Posterior vena cava (tissue), 2 donors: ENCODE measurements at places on chromosomes 5 and 9.

DNA sequence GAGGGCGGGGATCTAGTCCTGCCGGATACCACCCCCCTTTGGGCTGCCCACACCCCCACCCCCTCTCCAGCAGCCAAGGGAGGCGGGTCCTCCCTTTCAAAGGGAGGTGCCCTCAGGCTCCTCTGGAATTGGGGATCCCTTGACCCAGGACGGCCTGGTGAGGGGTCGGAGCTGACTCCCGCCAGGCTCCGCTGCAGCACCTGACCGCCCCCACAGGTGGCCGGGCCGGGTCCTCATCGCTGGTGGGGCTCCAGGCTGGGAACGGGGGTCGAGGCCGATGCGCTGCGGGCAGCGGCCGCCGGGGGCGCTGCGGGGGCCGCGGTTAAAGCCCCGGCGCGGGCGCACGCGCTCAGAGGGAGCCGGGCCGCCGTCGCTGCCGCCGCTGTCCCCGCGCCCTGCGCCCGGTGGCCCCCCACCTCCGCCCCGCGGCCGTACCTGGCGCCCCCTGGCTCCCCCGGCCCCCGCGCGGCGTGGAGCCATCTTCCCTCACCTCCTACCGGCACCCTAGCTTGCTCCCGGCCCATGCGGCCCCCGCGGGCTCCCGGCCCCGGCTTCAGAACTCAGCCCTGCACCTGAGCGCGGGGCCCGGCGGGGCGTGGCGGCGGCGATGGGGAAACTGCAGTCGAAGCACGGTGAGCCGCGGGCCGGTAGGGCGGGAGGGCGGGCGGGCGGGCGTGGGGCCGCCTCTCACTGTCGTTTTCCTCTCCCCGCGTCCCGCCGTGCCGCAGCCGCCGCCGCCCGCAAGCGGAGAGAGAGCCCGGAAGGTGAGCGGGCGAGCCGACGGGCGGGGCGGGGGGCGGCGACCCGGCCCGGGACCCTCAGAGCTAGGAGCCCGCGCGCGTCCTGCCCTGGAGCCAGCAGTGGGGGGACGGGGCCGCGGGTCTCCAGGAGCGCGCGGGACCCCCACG is at the start of gene NKD2:
TSS of gene NKD2 (plus strand) at position 352 of the 908 bp plus-strand sequence. CDS start at position 608, 256 bp downstream.
- peak; percentile 76 for DNase-seq

DNA sequence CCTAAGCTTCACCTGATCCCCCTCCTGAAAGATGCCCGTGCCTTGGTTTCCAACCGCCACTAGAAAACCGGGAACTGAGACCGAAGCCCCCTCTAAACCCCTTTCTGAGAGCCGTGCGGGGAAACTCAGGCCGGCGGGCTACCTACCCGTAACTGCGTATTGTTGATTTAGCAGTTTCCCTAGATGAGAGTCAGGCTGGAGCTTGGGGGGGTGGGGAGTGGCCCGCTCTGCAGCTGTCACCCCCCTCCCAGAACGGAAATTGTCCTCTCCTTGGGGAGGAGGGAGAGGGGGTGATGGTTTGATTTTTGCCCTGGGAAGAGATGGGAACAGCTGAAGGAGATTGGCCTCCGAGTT is 2.5 kb downstream of the CXXC5 start:
- no peak for DNase-seq

DNA sequence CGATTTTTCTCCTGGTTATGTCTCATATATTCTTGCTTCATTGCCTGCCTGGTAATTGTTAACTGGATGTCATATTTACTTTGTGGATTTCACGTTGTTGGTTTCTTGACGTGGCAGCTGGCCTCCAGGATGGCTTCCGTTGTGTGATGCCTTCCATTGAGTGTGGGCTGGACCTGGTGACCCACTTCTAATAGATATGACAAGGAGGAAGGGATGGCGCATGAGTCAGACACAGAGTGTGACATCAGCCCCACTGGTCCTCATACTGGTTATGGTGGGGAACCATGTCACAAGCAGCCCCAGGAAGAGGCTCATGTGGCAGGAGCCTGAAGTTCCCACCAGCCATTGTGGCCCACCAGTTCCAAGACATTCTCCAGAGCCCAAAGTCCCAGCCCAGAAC is 6.4 kb upstream of the PAEP start:
- peak; percentile 20 for DNase-seq

DNA sequence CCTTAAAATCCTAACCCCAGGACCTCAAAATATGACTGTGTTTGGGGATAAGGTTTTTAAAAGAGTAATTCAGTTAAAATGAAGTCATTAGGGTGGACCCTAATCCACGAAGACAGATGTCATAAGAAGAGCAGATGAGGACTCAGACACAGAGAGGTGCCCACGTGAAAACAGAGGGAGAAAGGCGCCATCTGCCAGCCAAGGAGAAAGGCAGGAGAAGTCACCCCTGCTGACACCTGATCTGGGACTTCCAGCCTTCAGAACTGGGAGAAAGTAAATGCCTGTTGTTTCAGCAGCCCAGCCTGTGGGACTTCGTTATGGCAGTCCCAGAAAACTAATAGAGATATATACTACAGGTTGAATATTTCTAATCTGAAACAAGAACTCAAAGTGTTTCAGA is 67.4 kb downstream of the ROR2 start:
- DNase-seq = no peak

DNA sequence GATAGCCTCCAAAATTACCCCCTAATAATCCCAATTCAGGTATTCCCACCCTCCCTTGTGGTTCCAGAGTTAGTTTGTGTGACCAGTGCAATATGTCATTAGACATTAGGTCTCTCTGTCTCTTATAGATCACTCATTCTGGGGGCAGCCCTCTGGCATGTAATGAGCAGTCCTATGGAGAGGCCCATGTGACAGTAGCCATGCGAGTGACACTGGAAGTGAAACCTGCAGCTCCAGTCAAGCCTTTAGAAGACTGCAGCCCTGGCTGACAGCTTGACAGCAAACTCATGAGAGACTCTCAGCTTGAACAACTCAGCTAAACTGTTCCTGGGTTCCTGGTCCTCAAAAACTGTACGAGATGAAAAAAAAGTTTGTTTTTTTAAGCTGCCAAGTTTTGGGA is 54.0 kb upstream of the HSPB3 start:
- no peak for DNase-seq

- DNase-seq = no peak
Observed at GRCh38 chr5:174337276-174338184, 292.0 kb downstream of the NSG2 start.

- no peak for DNase-seq
Observed at GRCh38 chr9:136881691-136882108, 4.6 kb upstream of the TRAF2 start.

DNA sequence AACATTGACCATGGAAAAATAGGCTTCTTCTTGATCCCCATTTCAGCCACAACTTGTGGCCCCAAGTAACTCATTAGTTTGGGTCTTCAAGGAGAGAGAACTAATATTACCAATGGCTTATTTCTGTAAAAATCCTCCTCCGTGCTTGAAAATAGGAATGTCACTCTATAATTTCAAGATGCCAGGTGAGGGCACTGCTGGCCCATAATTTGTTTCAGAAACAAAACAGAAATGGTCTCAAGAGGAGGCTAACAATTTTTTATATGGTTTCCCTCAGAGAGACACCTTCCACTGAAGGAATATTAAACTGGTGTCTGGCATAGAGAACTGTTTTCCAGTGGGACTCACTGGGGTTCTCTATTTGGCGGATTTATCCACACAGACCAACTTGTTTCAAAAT is 437.0 kb upstream of the TRPC7 start:
- DNase-seq = no peak

DNA sequence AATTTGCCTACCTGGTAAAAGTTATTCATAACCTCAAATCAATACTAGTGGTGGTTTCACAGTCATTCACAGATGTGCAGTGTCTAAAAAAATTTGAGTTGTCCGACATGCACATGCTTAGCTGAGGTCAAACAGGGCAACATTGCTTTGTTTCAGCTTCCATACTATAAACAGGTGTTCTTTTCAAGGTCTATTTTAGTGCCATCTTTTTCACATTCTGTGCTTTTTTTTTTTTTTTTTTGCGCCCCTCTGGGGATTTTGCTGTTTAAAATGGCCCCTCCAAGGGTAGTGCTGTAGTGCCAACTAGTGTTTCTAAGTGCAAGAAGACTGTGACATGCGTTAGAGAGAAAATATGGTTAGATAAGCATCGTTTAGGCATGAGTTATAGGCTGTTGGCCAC is 14.5 kb downstream of the PHAX start:
- DNase-seq = no peak

GRCh38 chr5:40291338-40291737 is 388.4 kb upstream of the PTGER4 start:
- DNase-seq = no peak

GRCh38 chr9:128081056-128081455 is 13.0 kb downstream of the SLC25A25 start:
- DNase-seq = no peak

- no peak for DNase-seq
Observed at GRCh38 chr9:16062542-16063240, 509.8 kb downstream of the CCDC171 start.

GRCh38 chr5:98772415-98773213 is 849 bp upstream of the RGMB start:
- DNase-seq = peak; percentile 87

- DNase-seq = no peak
Observed at GRCh38 chr5:9394221-9394620, 151.7 kb downstream of the SEMA5A start.

DNA sequence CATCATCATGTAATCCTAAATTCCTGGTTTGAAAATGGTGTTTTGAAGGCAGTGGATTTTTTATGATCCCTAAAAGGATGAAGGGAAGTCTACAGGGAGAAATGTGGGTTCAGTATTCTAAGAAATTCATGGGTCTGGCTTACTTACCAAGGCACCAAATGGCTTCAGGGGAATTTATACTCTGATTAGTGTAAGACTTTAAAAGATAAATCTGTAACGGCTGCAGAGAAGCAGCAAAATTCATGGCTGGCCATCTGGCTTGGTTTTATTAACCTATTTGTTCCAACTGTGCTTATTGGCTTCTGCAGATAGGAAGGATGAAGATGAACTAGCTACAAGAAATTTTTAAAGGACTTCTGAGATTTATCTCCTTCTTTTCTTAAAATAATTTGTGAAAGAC is 222.8 kb downstream of the TENT4A start:
- no peak for DNase-seq

- no peak for DNase-seq
Observed at GRCh38 chr9:77605449-77606220, 42.5 kb downstream of the GNA14 start.

GRCh38 chr9:4964540-4964939 is 20.5 kb upstream of the JAK2 start:
- DNase-seq = no peak

DNA sequence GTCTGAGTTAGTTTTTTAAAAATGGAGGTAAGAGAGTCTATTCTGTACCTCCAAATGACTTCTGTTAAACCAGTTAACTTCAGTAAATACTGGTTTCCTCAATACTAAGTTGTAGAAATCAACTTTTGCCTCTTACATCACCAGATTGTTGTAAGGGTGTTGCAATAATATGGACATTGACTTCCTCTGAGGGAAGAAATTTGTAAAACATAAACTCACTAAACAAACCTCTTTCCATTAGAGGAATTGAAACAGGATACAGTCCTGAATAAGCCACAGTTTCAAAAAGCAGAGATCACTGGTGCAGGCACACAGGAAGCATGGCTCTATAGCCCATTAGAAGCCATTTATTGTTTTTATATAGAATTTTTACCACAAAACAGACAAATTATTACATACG is 32.7 kb upstream of the SLCO6A1 start:
- DNase-seq = no peak

GRCh38 chr5:53884844-53885243 is 324.4 kb downstream of the NDUFS4 start:
- no peak for DNase-seq

GRCh38 chr9:16063241-16063591 is 510.4 kb downstream of the CCDC171 start:
- DNase-seq = no peak

DNA sequence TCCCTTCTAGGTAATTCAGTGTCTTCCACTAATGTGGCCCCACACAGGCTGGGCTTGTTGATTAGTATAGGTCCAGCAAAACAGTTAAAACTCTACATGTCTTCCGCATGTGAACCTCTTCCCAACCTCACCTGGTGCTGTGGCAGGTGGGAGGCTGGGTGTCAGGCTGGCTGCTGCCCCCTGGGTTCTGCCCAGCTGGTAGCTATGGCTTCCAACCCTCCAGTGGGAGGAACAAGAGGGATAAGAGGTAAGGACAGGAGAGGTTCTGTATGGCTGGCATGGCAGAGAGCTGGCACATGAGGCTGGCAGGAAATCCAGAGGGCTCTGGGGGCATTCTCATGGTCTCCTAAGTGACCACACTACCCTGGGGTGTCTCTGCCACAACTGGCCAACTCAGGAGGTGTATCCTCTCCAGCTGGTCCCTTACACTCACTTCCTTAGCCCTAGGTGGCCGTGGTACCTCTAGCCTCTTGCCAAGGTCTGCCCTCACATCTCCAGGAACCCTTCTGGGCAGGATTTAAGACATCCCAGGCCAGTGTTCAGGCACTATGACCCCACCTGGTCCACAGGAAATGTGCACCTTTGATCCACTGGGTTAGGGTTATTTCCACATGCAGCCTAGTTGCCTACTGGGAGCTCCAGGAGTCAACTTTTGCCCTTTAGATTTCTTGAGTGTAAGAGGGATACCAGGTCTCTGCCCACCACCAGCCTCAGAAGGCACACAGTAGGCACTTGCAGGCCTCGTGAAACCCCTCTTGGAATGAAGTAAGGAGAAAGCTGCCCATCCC is 41.7 kb downstream of the AHRR start:
- DNase-seq = no peak

DNA sequence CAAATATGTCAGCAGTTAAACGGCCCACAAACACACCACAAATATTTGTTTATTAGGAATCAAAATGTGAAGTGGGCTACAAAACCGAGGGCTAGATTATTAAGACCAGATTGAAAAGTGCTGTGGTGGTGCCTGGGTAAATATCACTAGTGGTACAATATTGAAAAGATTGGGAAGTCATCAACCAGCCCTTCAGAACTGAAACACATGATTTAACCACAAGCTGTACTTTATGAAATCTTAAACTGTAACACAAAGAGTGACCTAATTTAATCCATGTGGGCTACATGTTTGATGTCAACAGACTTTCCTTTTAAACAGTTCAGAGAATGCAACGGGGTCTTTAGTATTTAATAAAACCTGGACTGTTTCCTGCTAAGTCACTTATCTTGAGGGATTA is 182.3 kb downstream of the SPATA31D1 start:
- DNase-seq = no peak

GRCh38 chr5:143259254-143259605 is 144.3 kb downstream of the NR3C1 start:
- DNase-seq = no peak

DNA sequence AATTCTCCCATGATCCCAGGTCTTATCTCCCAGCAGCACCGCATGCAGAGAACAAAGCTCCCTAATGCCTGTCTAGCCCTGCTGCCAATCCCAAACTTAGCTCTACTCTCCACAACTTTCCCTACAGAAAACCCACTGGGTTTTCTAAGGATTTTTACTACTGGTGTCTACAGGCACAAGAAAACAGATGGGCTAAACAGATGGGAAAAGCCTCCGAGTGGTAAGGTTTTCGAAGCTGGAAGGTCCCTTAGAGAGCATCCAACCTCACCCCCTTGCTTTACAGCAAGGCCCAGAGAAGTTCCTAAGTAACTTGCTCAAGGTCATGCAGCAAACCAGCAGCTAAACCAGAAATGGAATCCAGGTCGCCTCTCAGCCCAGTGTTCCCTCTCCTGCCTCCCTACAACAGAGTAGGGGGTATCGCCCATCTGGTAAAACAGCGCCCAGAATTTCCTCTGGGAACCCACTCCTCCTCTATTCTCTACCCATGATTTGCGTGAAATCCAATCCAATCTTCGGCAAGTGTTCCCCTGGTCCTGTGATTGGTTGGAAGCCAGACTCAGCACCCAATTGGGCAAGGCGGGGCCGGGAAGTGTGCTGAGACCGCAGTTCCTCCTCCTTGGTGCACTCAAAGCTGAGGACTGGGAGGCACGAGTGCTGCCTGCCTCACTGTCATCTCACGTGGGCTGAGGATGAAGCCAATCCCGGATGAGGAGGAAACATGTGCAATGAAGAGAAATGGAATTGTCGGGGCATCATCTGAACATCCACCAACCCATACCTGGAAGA is 20.8 kb downstream of the CPLX2 start:
- DNase-seq = no peak
